Brain microvascular endothelial cell (primary cell): ENCODE measurements at places on chromosomes 3 and 15.
A peak's percentile ranks its signal among the peaks of the same experiment; 100 is the strongest.

DNA sequence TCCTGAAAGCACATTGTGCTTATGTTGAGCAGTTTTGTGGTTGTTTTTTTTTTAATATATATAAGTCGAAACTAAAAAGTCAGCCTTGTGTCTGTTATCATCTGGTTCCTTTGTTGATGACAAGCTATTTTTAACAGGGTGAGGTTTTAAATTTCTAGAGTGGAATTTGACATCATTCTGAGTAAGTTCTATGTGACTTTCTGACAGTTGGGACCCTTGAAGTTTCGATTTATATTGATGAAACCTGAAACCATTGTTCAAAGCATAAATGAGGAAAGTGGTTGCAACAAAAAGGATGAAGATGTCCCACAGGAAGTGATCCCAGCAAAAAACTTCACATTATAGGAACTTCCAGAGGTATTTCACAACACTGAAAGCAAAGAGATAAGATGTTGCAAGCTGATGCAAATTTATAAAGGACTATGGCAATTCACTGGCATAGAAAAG is 94.0 kb downstream of the CYP19A1 start:
- DNase-seq = no peak

GRCh38 chr3:177057768-177058167 is 139.5 kb downstream of the TBL1XR1 start:
- DNase-seq = no peak

DNA sequence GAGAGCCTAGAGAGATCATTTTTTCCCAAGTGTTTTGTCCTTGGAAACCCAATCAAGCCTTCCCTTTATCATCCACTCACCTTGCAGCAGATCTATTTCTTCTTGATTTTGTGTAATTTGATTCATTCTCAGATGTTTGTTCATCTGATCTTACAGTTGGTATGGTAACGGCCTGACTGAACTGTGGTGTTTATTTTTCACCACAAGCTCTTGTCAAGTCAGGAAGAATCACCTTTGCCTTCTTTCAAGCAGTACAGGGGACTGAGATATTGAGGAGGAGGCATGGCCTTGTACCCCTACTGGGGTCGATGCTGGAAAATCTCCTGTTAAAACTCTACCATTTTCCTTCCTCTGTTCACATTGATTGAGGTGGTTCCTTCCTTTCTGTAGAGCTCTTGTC is 361.4 kb upstream of the CFAP20DC start:
- DNase-seq = no peak

- DNase-seq = no peak
These were observed 67.6 kb downstream of the SFMBT1 start for GRCh38 chr3:52978109-52978754.

DNA sequence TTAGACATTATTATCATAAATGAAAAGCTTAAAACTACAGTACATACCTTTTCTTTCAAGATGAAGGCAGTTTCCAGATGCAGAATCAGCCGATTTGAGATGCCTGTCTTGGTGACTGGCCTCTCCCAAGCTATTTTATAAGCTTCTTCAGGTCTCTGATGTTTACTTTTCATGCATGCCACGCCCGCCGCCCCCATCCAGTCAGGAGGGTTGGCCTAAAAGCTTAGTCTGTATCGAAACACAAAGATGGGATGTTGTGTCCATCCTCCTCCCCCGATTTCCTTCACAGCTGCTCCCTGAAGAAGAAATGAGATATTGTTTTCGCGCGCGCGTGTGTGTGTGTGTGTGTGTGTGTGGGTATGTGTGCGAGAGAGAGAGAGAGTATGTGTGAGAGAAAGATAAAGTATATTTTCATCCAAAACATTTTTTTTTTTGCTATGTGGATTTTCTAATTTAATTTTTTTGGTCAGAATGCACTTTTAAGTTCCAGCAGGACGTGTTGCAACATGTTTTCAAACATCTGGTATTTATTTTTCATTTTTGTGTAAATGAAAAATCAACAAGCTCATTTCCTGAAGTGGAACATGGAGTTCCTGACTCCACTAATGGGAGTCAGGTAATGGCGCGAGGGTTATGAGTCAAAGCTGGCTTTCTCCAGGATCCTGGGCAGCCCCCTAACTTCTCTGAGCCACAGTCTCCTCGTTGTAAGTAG is at the start of gene APOD:
Gene APOD, minus strand, starts transcription at position 110 of the 712 bp plus-strand sequence. CDS start 4,479 bp downstream, outside the sequence.
- DNase-seq = peak; percentile 28

GRCh38 chr15:39752246-39752645 is 30.4 kb downstream of the FSIP1 start:
- no peak for DNase-seq

DNA sequence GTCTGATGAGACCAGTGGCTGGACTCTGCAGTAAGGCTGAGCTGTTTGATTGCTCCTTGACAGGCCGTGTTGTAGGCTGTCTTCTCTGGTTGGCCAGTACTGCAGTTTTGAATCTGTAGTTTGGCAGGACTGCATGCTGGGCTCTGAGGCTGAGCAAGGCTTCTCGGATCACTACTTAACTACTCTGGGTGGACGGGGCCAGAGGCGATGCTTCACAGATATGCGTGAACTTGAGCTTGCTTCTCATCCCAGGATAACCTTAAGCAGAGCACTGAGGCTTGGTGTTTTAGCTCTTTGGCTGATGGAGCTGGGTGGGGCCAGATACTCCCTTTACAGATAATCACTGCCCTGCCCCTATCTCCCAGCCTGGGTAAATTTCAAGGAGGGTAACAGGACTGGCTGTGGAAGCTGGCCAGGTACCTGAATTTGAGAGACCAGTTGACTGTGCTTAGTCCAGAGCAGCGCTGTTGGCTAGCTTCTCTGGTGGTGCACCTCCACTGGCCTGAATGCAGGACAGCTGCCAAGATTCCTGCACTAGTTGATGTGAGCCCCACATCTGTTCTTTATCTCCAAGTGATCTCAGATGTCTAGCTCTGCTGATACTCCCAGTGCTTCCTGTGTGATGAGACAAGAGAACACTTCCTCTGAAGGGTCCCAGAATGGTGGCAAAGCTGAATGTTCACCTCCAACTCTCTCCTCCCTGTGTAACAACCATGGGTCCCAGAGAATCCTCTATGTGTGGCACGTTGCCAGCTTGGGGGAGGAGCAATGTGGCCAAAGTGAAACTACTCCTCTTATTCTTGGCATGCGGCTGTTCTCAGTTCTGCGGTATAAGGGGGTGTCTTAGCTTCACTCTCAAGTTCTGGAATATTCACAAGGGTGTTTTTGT is 37.9 kb downstream of the RPL39L start:
- peak; percentile 81 for DNase-seq

DNA sequence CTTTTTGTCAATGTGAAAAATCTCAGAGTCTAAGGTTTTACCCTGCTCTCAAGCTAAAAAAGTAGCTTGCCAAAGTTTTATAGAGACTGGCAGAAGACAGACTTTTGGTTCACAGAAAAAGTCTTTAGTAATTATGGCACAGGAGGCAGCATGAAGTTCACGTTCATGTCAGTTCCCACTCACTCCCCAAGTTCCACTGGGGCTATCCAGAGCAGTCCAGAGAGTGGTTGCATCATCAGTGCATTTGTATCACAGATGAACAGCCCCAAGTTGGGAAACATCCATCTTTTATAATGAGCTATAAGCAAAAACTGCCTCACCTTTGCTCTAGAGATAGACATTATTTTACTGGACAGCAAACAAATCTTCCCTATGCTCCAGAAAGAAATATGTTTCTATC is 454.1 kb upstream of the AGTR1 start:
- DNase-seq = no peak
